Gastrocnemius medialis (tissue), 4 donors: ENCODE measurements at places on chromosomes 5 and 9. TPM values are rescaled to one million over a fixed set of nuclear protein-coding genes. Genes with fewer than 3 reads are reported as not detected.

DNA sequence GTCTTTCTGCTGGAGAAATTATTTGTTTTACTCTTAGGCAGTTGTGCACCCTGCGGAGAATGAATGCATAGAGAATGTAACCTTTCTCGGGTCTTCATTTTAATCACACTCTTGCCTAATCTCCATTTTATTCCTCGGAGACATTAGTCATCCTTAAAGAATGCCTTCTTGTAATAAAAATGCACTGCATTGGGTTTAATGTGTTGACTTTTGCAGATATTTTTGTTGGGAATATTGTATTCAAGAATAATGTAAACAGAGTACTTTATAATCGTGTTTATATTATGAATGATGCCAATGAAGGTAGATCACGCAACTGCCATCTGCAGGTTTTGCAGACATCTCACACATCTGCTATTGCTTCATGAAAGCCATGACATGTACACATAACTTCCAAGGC, 1093.9 kb upstream of the CDH6 start:
- no peak overlapping the region for H3K27ac ChIP-seq
- H3K4me1 ChIP-seq = no peaks in the 10 kb centered on the region
- H3K27me3 ChIP-seq = no peaks in the 10 kb centered on the region
- no peak for DNase-seq
- H3K36me3 ChIP-seq = no peaks in the 10 kb centered on the region

- H3K27me3 ChIP-seq = no peaks in the 10 kb centered on the region
- no peak for DNase-seq
- no peak overlapping the region for H3K27ac ChIP-seq
- H3K36me3 ChIP-seq = no peaks in the 10 kb centered on the region
These were observed 12.2 kb downstream of the RNF130 start for GRCh38 chr5:180059326-180059725.

DNA sequence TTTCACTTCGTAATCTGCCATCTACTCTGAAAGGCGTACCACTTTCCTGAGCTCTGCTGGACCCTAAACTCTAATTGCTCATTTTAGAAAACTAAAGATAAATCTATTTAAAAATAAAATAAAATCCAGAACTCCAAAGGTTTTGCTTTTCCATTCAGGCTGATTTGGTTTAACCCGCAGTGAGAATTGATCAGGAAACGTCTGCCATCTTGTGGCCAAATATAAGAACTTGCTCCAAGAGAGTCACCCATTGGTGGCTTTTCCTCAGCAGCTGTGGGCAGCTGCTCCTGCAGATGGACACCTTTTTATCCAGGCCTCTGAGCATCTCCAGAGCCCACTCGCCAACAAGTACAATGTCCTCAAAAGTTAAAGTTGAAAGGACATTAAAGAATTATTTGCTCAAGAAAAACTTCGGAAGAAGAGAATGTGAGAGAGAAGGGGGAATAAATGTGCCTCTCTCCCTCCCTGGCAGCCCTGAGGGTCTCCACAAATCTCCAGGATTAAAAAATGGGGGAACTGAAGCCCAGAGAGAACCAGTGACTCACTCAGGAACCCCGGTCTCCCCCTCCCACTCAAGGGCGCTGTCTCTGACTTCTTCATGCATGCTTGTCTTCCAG, 4.1 kb downstream of the SAXO1 start:
- no peaks in the 10 kb centered on the region for H3K36me3 ChIP-seq
- no peak overlapping the region for H3K27ac ChIP-seq
- no peaks in the 10 kb centered on the region for H3K27me3 ChIP-seq
- no peak for DNase-seq
- H3K4me1 ChIP-seq = no peaks in the 10 kb centered on the region

DNA sequence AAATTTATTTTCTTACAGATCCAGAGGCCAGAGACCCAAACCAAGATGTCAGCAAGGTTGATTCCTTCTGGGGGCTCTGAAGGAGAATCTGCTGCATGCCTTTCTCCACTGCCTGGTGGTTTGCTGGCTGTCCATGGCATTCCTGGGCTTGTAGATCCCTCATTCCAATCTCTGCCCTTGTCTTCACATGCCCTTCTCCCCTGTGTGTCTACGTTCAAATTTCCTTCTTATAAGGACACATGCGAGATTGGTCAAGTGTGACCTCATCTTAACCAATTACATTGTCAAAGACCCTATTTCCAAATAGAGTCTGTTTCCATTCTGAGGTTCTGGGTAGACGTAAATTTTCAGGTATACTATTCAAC, 84.5 kb upstream of the RAI14 start:
- no peak overlapping the region for H3K4me3 ChIP-seq
- H3K27ac ChIP-seq = no peak overlapping the region
- no peaks in the 10 kb centered on the region for H3K27me3 ChIP-seq
- no peak for DNase-seq

DNA sequence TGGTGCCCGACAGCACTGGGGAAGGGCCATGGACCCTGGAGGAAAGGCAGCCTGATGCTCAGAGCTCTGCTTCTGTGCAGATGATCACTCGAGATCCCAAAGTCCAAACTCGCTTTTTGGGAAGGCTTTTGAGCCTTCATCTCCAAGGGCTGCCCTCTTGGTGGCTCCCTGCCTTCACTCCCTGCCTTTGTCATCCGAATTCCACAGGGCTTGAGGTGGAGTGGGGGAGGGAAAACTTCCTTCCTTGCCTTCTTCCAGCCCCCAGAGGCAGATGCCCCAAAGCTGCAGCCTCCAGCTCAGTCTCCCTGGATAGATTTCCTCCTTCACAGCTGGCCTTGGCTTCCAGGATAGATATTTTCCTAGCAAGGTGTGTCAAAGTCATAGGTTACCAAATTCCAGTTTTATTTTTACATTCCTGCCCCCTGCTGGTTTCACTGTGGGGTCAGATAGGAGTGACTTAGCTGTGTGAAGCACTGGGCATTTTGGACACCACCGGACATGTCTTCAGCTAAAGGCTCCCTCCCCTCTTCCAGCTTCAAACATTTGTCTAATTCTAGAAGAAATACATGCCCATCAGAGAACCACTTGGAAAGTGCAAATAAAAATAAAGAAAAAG, 268.2 kb downstream of the HSPA4 start:
- H3K27ac ChIP-seq = no peak overlapping the region
- no peaks in the 10 kb centered on the region for H3K36me3 ChIP-seq
- DNase-seq = no peak
- no peaks in the 10 kb centered on the region for H3K27me3 ChIP-seq
- H3K4me1 ChIP-seq = no peaks in the 10 kb centered on the region

GRCh38 chr5:62982348-62982747, 403.7 kb downstream of the LRRC70 start:
- H3K4me1 ChIP-seq = no peaks in the 10 kb centered on the region

DNA sequence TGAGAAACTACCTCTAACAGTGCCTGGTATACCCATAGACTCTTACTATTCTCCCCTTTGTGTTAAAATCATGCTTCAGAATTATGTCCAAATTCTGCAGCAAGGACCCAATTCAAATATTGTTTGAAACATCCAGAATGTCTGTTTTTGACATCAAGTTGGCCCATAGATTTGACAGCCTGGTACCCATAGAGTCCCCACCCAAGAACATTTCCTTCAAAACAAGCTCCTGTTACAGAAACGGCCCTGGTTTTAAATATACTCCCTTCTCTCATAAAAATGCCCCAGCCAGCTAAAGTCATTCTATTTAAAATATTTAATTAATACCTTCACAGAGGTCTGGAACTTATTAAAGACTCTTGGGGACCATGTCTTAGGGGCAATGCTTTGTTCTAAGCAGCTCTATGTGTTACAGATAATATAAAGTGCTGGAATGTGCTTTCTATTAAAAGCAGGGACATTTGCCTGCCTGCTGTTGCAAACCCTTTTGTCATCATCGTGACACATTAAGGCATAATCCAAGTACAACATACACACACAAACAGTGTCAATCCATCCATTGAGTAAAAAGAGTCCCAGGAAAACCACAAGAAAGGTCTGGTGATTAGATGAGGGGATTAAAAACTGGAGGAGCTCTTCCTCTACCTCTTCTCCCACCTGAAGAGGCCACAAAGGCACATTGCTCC, 321.7 kb downstream of the MLLT3 start:
- H3K4me3 ChIP-seq = no peak overlapping the region
- no peak overlapping the region for H3K27ac ChIP-seq
- H3K4me1 ChIP-seq = no peaks in the 10 kb centered on the region
- no peaks in the 10 kb centered on the region for H3K36me3 ChIP-seq

PDE6A gene
- not detected for total RNA-seq

EQTN gene
- 1.0 TPM for total RNA-seq

RLN2 gene
- not detected for total RNA-seq

EPB41L4B gene
- 5.7 TPM for total RNA-seq
